Mucosa of descending colon (tissue), 3 donors: ENCODE measurements at places on chromosomes 11 and 22.

- peak; percentile 57 for DNase-seq
Measured at GRCh38 chr11:14905104-14906033, 13.3 kb upstream of the CYP2R1 start.

- no peak for DNase-seq
Measured at GRCh38 chr11:131422496-131422895, 52.1 kb downstream of the NTM start.

DNA sequence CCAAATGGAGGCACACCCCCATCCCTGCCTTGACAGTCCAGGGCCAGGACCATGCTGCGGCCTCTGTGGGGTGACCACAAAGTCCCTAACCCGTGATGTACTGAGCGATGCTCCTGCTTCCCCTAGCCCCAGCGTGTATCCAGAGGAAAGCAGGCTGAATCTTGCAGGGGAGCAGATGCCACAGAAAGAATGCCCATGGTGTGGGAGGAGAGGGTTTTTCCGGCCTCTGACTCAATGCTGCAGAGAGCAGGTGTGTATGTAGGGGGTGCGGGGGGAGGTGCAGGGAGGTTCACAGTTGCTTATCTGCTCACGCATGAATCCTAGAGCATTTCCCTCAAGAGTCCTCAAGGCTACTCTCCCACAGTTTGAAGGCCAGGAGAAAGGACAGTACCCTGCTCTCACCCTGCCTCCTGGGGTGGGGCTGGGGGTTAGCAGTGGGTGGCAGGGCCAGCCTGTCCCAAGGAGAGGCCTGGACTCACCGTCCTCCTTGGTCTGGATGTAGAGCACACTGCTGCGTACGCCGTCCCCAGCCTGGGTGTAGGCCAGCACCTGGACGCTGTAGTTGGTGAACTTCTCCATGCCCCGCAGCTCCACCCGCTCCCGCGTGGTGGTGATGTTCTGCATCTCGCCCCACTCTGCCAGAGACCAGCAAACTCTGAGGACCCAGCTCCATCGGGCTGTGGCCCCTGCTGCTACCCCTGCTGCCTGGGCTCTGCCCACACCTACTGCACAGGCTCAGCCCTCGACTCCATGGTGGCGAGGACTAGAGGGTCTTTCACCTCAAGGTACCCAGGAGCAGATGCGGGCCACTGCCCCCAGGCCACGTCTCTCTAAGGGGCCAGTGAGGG is 130.8 kb downstream of the CEP164 start:
- no peak for DNase-seq

- DNase-seq, result no peak
Measured at GRCh38 chr11:59556917-59557348, 45.6 kb downstream of the OR4D9 start.

- DNase-seq, result no peak
Measured at GRCh38 chr22:37163575-37164504, 14.1 kb upstream of the IL2RB start.

DNA sequence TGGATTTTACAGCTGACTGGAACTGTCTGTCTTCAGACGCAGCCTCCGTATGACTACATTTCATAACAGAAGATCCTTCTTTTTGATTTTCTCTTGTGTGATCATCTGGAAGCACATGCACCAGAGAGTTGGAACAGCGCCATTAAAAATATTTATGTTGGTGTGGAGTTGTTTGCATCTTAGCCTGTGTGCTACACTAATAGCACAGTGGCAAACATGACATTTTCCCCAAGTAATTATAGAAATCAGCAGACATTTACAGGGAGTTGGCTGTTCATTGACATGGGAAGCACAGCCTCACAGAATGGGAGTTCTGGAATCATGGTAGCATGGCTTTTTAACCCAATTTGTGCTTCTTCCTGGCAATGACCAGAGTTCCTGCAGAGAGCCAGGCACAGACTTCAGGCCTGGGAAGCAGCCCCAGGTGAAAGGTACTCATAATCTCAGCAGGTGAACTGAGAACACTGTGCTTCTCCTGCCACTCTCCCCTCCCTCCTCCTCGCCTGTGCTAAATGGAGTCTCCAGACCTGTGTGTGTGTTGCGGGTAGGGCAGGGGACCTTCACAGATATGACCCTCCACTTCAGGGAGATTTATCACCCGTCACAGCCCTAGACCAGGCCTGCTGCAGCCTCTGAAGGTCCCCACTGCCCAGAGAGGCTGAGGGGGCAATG is 82.8 kb upstream of the PLET1 start:
- DNase-seq, result no peak

GRCh38 chr22:38153821-38154562 is 27.6 kb downstream of the PLA2G6 start:
- peak; percentile 50 for DNase-seq

- DNase-seq, result peak; percentile 43
Measured at GRCh38 chr11:2215561-2216399, 44.2 kb upstream of the TH start.

GRCh38 chr11:84590106-84590505 is 1037.0 kb downstream of the DLG2 start:
- DNase-seq, result no peak

GRCh38 chr22:25407859-25408229 is 156.6 kb upstream of the GRK3 start:
- DNase-seq, result no peak

- DNase-seq, result no peak
Measured at GRCh38 chr22:33745501-33745900, 174.8 kb downstream of the LARGE1 start.

GRCh38 chr11:58047818-58048217 is 17.1 kb downstream of the OR6Q1 start:
- no peak for DNase-seq

- peak; percentile 55 for DNase-seq
Measured at GRCh38 chr22:39174498-39175352, 22.2 kb upstream of the CBX7 start.

DNA sequence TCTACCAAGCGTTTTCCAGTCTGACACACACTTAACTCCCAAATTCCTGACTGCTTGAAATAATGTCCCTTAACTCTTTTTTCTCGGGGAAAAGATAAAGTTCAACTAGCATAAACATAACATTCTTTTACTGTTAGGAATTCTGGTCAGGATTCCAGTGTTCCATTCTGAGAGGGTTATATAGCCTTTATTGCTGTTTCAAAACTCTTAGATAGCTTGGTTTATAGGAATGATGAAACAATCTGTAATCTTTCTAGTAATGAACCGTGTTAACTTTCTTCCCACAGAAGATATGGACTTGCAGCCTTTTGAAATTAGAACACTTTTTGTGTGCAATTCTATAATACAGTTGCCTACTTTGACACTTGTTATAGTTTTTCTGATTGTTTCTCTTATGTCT is 8.6 kb downstream of the REXO2 start:
- DNase-seq, result no peak

GRCh38 chr11:77141034-77141433 is 13.0 kb downstream of the MYO7A start:
- DNase-seq, result no peak

GRCh38 chr11:116301141-116301540 is 471.6 kb downstream of the BUD13 start:
- DNase-seq, result no peak

DNA sequence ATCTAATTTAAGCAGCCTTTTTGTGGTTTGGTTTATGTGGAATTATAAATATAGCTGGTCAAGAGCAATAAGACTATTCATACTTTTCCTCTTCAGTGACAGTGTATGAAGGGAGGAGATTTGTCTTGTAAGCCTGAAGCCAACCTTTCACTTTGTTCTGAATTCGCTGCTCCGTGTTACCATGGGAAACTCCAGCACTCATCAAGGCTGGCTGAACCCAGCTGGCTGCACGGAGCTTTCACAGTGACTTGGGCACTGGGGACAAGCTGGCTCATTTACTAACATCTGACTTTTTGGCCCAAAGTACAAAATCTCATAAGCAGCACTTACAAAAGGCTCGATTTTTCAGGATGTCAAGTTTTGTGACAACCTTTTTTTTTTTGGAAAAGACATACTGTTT is 120.4 kb upstream of the GRIA4 start:
- DNase-seq, result no peak

DNA sequence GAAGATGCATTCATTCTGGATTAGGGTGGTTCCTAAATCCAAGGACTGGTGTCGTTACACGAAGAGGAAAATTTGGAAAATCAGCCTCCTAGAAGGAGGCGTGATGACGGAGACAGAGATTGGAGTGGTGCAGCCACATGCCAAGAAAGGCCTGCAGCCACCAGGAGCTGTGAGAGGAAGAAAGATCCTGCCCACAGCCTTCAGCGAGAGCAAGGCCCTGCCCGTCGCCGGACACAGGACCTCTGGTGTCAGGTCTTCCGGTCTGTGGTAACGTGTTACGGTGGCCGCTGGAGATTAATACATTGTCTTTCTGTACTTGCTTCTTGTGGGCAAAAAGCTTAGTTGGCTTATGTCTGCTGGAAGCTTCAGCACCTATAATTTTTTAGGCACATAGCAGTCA is 1045.8 kb downstream of the BRD1 start:
- DNase-seq, result no peak

GRCh38 chr11:101008961-101009689 is 120.5 kb downstream of the PGR start:
- DNase-seq, result no peak

DNA sequence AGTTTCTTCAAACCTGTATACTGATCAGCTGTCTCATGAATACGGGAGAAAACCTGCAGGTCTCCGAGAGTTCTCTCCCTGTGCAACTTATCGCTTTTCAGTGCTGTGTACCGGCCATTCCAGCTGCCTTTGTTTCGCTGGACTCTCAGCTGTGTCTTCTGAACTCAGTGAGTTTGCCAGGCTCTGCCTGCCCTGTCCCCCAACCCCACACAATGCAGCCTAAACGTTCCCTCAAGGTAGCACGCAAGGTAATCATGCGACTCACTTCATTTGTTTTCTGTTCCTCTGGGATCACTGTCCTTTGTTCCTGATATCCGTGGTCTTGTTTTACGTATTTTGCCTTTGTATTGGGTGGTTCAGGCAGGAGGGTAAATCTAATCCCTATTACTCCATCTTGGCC is 13.5 kb downstream of the RBM7 start:
- DNase-seq, result no peak

DNA sequence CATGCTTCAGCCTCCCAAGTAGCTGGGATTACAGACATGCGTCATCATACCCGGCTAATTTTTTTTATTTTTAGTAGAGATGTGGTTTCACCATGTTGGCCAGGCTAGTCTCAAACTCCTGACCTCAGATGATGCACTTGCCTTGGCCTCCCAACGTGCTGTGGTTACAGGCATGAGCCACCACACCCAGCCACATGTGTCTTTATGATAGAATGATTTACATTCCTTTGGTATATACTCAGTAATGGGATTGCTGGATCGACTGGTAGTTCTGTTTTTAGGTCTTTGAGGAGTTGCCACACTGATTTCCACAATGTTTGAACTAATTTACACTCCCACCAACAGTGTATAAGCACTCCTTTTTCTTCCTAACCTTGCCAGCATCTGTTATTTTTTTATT is 276.2 kb downstream of the METTL15 start:
- no peak for DNase-seq
